ENCODE measurements at places on chromosomes 13 and 19.

- no peak for DNase-seq
These were observed 76.8 kb downstream of the TUBGCP3 start for GRCh38 chr13:112510987-112511685.

GRCh38 chr13:70424428-70424827 is 316.2 kb upstream of the KLHL1 start:
- no peak for DNase-seq

DNA sequence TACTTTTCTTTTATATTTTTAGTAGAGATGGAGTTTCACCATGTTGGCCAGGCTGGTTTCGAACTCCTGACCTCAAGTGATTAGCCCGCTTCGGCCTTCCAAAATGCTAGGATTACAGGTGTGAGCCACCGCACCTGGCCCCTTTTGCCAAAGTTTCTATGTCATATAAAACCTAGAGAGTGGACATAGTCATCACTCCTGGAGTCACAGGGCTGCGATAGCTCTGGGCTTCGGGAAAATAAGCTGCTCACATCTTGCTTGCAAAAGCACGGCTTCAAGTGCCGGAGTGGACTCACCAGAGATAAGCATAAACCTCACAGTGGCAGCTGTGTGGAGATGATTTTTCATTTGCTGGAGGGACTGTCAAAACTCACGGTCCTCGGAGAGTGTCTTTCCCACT is 171.2 kb downstream of the TEX29 start:
- no peak for DNase-seq

DNA sequence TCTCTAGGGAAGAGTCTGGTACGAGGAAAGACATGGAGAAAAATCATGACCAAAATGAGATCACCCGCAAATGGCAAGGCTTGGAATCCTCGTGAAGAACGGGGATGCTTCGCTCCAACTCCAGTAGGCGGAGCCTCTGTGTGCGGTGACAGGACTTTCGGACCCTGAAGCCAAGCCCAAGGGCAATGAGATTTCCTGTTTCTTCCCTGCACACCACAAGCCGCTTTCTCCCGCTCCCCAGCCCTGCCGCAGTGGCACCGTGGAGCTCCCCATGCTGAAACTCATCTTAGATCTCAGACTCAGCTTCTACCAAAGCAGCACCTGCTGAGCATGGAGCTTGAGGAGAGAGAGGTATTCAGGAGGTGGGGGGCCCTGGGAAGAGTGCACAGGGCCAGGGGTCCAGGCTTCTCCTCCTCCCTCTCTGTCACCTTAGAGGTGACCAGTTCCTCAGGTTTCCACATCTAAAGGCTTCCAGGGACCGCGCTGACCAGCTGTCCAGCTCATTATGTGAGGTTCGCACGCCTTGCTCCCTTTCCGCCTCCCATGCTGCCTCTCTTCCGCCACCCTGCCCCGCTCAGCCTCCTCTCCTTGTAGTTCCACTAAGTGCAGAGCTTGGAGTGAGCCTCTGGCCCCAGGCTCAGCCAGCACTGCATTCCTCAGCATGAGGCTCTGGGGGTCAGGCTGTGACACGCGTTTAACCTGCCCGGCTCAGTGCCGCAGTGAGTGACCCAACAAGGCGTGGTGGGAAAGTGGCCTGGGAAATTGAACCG is 153.8 kb upstream of the SOX1 start:
- DNase-seq = no peak

- no peak for DNase-seq
These were observed 97.9 kb downstream of the DLEU7 start for GRCh38 chr13:50745542-50746115.

GRCh38 chr13:32443111-32443510 is 15.2 kb upstream of the N4BP2L1 start:
- DNase-seq = peak; percentile 5

DNA sequence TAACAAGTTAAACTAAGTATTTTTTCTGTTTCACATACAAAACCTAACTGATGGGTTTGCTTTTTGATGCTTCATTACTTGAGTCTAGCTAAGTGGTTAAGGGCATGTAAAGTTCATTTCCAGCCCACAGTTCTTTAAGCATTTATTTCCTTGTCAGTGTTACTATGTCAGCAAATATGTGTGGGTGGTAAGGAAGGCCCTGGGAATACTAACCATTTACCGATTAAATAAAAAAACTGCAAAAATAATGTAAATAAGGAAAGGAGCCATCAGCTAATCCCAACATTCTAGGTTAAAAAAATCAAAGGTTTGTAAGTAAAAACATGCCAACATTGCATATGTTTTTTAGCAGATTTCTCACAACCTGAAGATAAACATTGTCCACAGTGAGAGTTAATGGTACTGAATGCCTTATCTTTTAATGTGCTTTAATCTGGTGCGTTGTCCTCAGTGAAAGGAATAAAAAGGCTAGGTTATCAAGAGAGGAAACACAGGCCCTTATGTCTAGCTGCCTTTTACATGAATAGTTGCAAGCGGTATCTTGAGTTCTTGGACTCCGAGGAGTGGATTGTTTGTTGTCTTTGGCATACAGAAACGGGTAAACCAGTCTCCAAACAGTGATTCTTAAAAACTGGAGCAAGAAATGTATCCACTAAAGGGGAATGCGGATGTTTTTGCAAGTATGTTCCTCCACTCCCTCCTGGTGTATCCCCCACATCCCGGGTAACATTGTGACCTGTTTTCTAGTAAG is 949.6 kb upstream of the SLC10A2 start:
- DNase-seq = no peak
